ENCODE measurements at places on chromosomes 7 and 10.

DNA sequence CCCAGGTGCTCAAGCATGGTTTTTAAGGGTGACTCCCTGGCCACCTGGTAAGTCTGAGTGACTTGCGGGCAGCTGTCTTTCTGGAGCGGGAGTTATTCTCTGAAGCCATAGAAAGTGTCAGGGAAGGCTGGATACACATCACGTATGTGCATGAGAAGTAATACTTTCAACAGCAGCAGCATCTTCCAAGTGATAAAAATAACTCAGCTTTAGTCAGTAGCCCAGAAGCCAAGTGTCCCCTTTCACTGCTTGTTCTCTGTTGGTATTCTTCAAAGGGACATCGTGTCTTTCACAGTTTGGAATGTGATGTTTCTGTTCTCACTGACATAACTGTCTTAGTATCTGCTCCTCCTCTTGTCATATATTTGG, 97.6 kb downstream of the KIAA1217 start:
- DNase-seq = no peak

GRCh38 chr7:157554393-157555238, 217.8 kb downstream of the DNAJB6 start:
- no peak for DNase-seq

DNA sequence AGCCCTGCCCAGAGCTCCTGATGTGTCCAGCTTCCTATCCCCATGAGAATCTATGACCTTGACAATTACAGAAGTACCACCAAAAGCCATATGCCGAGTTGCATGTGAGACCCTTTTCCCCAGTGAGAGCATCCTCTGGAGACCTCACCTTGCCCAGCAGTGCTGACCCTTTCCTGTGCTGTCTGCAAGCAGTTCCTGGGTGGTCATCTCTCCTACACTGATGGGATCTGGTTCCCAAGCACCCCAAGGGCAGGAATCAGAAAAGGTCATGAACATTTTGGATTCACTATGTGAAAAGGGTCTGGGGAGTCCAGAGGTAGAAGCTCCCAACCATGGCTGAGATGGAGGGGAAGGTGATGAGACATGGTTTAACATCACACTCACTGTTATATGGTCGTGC, 18.2 kb downstream of the SFTPD start:
- DNase-seq = no peak

GRCh38 chr7:101691822-101692384, 62.8 kb upstream of the MYL10 start:
- no peak for DNase-seq

DNA sequence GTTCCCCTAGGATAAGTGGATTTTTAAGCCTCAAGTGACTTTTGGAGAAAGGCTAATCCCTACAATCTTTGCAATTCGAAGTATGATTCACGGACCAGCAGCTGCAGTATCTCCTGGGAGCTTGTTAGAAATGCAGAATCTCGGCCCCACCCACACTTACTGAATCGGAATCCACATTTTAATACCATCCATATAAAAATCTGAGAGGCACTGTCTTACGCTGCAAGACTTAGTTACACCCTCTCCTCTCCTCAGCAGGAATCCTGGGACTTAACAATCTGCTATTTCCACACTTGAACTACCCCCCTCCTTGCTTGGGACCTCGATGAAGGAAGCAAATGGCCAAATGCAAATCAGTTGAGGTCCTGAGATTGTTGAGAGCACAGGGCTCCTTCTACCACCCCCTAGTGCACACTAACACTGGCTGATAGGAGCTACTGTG, 21.0 kb downstream of the ITPRIP start:
- no peak for DNase-seq

- DNase-seq = no peak
These were observed 128.4 kb downstream of the SFMBT2 start for GRCh38 chr10:7282457-7282856.

GRCh38 chr7:34438436-34438835, 219.6 kb upstream of the NPSR1 start:
- DNase-seq = no peak

GRCh38 chr7:143974459-143974858, 19.8 kb downstream of the OR2F1 start:
- DNase-seq = no peak

GRCh38 chr7:1227071-1227804, 5.4 kb upstream of the UNCX start:
- no peak for DNase-seq
